Pancreas (tissue), 10 donors: ENCODE measurements at places on chromosomes 6 and 20.

- DNase-seq: no peak
Observed at GRCh38 chr6:14109411-14109826, 8.2 kb upstream of the CD83 start.

GRCh38 chr6:134031696-134032255, 20.6 kb downstream of the SLC2A12 start:
- DNase-seq: no peak

DNA sequence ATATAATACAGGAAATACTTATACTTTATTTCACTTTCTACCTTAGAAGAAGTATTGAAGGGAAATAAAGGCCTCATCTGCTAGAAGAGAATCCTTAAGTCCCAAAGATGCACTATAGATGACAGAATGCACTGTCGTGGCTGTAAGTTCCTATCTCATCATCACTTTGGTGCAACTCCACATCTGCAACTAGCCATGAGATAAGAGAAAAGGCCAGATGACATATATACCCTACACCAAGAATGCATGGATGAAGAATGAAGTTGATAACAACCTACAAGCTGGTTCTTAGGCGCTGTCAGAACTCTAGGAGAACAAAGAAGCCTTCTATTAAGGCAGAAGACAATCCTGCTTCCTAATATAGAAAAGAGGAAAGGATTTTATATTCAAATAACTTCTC, 11.6 kb upstream of the PLN start:
- no peak for DNase-seq

DNA sequence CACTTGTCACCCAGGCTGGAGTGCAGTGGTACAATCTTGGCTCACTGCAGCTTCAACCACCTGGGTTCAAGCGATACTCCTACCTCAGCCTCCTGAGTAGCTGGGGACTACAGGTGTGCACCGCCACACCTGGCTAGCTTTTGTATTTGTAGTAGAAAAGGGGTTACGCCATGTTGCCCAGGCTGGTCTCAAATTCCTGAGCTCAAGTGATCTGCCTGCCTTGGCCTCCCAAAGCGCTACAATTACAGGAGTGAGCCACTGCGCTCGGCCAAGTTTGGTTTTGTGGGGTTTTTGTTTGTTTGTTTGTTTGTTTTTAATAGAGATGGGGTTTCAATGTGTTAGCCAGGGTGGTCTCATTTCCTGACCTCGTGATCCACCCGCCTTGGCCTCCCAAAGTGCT, 12.3 kb downstream of the LOC128125822 start:
- no peak for DNase-seq

DNA sequence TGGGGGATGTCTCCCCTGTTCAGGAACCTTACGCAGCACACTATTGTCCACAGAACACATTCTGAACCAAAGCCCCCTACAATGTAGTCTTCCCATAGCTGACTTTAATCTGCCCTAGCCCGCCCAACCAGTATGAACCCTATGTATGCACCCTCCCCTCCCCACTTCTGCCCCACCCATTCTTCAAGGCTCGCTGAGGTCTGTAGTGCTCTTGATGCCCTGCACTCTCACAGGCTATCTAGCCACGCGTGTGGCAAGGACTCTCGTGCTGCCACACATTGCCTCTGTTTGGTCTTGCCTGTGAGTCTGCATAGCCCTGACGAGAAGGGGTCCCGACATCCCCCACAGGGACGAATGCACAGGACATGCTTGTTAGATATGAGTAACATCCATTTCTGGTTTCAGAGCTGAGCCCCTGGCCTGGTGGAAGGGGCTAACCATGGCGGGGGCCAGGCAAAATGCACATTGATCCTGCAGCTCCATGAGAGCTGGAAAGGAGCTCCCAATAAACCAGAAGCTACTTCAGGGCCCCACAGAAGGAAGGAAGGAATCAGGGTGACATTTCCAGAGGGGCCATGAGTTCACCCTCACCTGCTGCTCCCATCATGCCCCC, 22.6 kb downstream of the MOCS1 start:
- no peak for DNase-seq

DNA sequence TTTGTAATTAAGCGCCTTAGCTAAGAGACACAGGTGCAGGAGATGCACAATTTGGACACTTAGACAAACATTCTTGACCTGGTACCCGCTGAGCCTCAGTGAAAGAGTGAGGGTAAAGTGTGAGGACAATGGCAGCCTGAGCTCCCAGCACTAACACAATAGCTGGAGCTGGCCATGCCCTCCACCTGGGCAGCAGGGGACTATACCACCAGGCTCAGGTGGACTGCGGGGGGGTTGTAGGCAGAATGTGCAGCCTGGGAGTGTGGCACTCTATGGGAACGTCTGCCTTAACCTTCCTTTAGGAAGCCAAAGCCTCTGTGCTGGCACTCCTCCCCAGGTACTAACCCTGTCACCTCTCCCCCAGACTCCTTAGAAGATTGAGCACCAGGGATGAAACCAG, 23.6 kb downstream of the PRKN start:
- no peak for DNase-seq

GRCh38 chr6:89330910-89331309, 15.8 kb upstream of the GABRR2 start:
- DNase-seq: no peak

DNA sequence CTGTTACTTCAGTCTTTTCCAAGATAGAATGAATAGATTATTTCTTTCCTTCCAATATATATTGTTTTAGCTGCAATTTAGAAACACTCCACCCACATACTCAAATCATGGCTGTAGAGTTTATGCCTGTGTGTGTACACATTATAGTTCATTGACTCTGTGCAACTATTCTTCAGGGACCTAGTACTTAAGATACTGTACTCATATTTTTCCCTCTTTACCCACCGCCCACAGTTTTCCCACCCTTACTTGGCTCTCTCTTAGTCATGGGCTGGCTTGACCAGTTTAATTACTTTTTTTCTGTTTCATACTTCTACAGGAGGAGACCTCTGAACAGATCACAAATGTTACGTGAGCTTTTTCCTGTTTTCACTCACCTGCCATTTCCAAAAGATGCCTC, 30.4 kb downstream of the C6orf89 start:
- no peak for DNase-seq

DNA sequence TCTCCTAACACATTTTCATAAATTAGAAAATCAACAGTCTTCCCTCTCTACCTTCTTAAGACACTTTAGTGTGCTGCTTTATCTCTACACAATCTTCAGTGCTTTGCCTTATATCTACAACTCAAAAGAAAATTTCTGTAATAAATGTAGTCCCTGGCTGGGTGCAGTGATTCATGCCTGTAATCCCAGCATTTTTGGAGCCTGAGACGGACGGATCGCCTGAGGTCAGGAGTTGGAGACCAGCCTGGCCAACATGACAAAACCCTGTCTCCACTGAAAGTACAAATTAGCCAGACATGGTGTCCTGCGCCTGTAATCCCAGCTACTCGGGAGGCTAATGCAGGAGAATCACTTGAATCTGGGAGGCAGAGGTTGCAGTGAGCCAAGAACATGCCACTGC, 9.7 kb upstream of the EDN1 start:
- DNase-seq: no peak

GRCh38 chr6:131955876-131956275, 4.7 kb upstream of the CCN2 start:
- DNase-seq: no peak

DNA sequence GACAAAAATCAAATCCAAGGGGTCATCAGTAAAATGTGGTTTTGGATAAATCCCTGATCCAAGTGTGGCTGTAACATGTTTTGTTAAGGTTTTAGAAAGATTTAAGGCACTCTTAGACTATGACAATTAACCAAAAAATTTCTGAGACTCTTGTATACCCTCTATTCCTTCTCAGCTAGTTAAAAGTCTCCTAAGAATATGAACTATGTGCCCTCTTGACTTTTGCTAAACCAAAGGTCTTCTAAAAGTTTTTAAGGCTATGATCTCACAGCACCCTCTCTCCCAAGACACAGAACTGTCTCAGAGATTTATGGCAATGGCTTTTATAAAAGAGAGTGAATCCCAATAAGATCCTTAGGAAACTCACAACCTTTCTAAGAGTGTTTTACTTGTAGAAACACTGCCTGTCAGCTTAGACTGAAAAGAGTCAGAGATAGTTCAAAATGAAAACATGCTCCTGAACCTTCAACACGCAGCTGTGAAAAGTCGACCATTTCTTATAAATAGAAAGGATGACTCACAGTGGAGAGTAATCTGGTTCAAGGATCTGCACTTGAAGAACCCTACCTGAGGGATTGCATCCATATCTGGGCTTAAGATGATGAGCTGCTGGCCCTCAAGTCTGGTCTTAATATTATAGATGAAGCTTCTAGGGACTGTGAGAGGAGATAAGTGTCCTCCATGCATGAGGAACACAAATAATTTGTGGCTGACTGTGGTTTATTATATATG, 388.4 kb upstream of the GJE1 start:
- DNase-seq: no peak

GRCh38 chr6:165967810-165968407, 199.7 kb downstream of the TBXT start:
- no peak for DNase-seq

GRCh38 chr6:20706238-20706938, 172.1 kb downstream of the CDKAL1 start:
- DNase-seq: no peak

GRCh38 chr6:72205500-72205899, 319.1 kb downstream of the RIMS1 start:
- no peak for DNase-seq
